Stimulated activated CD8-positive, alpha-beta memory T cell treated with anti-CD3 and anti-CD28 coated beads, Interleukin-4, amount 100 ng/mL, for 4 hours (primary cell): ENCODE measurements at places on chromosomes 4 and X.

GRCh38 chrX:97639526-97639925 lies 755.8 kb downstream of the RPA4 start:
- no peak for DNase-seq

DNA sequence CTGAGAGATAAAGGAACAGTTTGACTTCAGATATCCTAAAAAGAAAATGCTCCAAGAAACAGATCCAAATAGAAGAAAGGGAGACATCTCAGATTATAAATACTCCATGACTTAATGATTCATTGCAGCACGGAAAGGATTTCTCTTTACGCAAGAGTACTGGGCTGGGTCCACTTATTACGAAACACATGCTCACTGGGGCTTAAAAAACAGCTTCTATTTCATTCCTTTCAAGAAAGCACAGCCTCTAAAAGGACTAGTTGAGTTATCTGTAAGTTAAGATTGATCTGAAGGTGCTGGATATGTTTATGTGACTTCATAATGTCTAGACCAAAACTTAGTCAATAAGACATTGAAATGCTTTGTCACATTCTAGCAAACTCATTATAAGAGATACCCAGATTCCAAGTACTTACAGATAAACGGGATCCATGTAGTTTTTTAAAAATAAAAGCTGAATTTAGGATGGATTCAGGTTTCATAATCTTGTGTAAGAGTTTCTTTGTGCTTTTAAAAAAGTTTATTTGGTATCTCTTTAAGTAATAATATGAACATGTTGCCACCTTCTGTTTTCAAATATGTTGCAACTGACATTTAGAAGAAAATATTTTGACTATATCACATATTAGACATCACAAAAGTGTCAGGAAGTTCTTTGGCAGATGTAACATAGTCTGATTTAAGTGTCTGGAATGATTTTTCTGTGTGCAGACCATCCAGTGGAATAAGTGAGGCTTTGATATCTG lies 109.5 kb upstream of the MYOZ2 start:
- no peak for DNase-seq

GRCh38 chr4:77505275-77505957 lies 100.2 kb upstream of the CXCL13 start:
- DNase-seq = no peak

GRCh38 chr4:111792632-111793031 lies 352.6 kb upstream of the FAM241A start:
- DNase-seq = no peak

DNA sequence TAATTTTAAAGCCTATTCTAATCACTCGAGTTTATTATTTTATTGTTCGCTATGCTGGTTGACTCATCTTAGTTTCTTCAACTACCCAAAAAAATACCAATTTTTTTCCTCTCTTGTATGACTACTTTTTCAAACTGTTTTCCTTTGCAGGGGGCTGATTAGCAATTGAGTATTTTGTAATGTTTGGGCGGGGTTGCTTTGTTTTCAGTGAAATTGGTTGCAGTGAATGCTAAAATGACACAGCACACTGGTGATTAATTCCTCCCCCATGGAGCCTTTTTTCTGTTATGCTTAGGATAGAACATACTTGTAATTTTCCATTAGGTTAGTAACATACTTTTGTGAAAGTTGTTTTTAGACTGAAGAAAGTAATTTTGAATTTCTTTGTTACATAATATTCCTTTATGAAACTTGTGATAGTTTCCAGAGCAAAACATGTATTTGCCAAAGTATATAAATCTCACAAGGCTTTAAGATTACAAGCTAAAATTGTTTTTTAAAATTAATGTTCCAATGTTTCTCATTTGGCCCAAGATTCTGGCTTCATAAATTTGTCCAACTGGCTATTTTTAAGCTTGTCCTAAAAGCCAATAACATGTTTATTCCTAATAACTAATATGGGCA lies 120.4 kb downstream of the CHIC1 start:
- DNase-seq = no peak

DNA sequence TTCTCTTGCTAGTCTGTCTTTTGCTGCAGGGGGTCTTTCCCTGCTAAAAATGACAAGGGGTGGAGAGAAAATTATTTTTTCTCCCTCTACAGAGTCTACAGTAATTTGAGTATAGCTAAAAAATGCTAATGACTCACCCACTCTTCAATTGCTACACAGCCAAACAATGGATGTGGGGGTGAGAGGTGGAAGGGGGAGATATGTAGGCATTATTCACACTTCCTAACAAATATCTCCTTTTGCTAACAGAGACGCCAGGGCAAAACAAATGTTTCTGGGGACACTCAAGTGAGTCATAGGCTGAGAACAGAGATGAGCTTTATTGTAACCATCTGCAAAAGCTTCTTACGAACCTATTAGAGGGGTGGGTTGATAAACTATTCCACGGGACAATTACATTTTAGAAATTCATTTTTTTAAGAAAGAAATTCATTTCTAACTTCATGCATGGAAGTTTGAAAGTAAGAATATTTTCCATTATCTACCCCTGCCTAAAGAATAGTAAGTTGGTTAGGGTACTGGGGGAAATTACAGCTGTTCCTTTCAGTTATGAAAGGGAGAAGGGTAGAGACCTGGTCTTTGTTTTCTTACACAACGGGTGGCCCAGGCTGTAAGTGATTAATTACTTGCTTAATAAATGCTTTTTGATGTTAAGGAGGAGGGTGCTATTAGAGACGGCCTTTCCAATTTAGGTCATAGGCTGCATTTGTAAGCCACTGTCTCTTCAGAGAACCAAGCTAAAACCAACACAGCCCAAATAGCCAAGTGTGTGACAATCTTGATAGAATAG lies 12.8 kb downstream of the SCD5 start:
- DNase-seq = no peak

GRCh38 chr4:15657366-15657765 lies 2.2 kb upstream of the FBXL5 start:
- DNase-seq = no peak

DNA sequence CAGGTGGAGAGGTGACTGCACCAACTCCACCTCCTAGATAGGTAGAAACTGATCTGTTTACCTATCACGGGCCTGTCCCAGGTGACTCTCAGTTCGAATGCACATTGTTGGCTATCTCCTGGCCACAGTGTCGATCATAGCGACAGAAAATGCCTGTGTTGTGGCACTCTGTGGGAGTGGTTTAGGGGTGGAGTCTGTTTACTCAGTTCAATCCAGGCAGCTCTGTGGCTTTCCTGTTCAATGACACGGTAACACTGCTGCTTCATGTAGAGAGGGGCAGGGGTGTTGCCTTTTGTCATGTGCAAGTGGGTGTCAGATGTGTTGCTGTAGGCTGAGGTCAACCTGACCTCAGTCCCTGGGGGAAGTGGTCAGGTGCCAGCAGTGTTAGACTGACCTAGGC lies 1602.4 kb downstream of the TECRL start:
- DNase-seq = no peak

- DNase-seq = no peak
These were observed 50.3 kb downstream of the SSX3 start for GRCh38 chrX:48306175-48306574.

- DNase-seq = no peak
These were observed 47.7 kb upstream of the PPP2R2C start for GRCh38 chr4:6520051-6520636.

DNA sequence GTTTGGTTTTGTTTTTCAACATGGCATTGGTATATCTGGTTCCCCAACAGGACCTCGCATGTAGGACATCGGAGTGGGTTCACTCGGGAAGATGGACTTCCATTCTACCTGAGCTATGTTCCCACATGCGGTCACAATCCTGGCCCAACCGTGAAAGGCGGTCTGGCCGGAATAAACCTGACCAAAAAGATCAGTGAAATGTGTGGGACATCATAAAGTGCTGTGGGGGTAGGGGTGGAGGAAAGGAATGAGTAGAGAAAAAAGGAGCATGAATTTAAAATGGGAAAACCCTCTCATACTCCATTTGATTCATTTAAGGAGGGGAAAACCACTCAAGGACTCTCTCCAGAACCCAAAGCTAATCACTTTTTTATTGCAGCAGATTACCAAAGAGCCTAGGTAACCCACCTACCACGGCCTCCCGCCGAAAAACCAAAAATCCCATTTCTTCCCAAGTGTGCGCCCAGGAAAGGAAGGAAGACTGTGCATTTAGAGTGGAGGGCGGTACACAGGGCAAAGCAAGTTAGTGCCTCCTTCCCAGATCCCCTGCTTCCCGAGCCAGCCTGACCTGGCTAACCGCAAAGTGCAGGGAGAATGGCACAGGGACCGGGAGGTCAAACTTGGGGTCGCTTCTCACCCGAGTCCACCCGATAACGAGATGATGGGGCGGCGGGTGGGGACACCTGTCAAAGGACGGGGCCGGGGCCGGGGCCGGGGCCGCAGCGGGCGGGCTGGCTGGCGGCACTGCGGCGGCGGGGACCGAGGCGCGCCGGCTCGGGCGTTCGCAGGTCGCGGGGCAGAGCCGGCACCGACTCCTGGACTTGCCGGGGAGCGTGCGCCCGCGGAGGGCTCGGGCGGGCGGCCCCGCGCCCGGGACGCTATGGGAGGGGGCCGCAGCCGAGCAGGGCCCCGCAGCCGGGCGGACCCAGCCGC lies 669 bp downstream of the TMEM150C start:
- DNase-seq = no peak

- no peak for DNase-seq
These were observed 71.6 kb downstream of the FAM114A1 start for GRCh38 chr4:38939165-38939564.

DNA sequence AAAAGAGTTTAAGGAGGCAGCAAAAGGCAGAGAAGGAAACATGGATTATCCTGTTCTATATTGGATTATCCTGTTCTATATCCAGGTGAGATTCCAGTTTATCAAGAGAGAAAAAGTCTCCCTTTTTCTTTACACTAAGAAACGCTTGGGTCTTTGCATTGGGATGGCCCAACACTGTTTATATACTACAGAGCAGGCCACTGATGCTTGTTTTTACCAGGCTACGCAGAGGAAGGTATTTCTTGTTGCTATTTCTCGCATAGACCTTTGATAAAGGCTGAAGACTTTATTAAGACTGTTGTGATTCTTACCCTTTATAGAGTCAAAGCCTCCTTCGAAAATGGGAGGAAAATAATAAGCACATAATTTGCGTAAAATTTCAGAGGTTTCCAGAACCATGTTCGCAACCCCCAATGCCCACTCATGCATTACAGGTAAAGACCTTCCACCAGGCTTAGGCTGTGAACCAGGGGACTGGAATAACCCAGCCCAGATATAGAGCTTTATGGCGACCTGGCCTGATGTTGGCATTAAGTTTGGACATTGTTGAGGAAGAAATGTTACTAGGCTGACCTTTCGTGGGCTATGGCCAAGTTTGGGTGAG lies 218.3 kb downstream of the PTTG2 start:
- no peak for DNase-seq

DNA sequence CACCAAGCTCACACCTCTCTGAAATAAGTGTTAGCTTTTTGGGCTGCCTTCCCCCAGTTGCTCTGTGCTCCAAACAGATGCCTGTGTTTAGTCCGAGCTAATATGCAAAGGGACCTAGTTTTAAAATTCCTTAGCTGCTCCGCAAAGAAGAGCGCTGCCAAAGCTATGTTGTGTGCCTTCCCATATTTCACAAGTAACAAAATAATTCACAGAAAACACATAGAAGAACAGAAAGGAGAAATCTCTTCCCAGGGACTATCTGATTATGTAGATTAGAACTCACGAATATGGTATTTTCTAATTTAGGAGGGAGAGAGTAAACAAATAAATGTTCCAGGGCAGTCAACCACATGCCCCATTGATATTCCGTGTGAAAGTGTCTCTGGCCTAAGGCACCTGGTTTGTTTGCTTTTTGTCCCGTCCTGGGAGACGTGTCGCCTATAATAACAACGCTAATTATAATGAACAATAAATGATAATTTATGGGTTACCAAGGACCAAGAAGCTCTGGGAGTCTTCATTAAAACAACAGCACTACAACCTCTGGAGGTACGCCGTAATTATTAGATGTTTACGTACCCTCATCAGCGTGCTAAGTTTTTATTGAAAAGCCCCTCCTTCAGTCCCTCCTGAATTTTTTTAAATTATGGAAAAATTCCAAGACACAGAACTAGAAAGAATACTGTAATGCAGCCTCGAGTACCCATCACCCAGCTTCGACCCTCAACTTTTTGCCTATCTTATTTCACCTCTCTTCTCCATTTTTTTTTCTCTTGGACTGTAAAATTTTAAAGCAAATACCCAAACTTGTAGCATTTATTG lies 1.2 kb upstream of the CCNG2 start:
- DNase-seq = no peak

DNA sequence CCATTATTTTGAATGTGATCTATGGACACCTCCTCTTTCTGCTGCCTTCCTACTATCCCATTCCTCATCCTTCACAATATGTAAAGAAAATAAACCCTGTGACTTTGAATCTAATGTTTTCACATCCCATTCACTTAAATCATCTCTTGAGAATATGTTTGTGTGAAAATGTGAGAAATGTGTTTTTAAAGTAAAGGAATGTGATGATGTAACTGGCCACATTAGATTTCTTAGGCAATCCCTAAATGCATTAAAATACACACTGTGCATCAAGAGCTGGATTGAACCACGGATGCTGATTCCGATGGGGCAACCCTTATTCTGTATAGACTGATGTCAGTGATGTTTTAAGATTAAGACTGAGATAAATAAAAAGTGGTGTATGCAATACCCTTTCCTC lies 558.9 kb upstream of the TENM3 start:
- no peak for DNase-seq

DNA sequence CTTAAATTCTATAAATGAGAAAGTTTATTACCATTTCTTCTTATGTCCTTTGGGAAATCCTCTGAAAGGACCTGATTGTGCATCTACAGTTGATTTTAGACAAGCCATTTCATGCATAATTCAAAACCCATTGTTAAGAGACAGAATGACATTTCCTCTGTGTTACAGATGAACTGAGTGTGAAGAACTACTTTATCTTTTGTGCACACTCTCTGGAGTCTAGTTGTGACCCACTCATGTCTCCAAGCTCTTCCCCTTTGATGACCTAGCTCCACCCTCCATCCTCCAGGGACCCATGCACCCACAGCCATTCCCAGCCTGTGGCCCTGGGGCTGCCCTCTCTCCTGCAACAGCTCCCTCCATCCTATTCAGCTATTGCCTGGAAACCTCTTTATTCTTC lies 57.5 kb upstream of the BMPR1B start:
- no peak for DNase-seq

DNA sequence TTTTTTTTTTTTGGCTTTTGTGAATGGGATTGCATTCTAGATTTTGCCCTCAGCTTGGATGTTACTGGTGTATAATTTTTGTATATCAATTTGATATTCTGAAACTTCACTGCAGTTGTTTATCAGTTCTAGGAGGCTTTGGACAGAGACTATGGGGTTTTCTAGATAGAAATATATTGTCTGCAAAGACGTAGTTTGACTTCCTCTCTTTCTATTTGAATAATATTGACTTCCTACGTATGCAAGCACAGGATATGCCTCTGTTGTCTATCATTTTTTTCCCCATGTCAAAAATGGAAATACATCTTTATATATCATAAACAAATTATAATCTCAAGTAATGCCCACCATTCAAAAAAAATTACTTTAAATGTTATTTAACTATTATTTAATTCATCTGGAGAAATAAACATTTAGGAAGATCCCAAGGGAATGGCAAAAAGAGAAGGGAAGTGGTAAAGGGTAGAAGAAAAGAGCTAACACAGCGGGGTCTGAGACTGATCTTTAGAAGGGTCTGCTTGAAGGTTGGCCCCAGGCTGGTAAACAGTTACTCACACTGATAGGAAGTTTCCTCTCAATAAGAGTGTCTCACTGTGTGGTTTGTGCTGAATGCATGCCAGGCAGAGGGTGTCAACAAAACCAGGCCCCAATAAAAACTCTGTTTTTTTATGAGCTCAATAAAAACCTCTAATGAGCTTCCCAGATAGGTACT lies 35.7 kb downstream of the ZNF518B start:
- no peak for DNase-seq
